ENCODE measurements at places on chromosomes 2 and 18. TPM values are rescaled to one million over a fixed set of nuclear protein-coding genes. Genes with fewer than 3 reads are reported as not detected.

GRCh38 chr2:134258684-134259388, 5.0 kb downstream of the MGAT5 start:
- DNase-seq: no peak

DNA sequence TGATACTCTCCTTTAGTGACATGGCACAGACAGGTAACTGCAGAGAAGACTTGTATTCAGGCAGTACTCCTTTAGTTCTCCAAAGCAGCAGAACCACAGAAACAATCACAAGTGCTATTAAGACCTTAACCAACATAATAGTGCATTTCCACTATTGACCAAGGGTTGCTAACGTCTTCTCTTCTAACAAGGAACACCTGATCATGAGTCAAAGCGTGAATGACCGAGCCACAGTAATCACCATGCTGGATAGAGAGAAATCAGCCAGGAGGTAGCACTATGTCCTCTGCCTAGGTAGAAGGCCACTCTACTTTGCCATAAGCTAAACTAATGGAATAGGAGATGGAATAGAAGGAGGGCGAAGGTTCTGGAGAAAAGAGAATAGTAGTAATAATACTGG, 161.0 kb downstream of the ANKRD44 start:
- DNase-seq: no peak

DNA sequence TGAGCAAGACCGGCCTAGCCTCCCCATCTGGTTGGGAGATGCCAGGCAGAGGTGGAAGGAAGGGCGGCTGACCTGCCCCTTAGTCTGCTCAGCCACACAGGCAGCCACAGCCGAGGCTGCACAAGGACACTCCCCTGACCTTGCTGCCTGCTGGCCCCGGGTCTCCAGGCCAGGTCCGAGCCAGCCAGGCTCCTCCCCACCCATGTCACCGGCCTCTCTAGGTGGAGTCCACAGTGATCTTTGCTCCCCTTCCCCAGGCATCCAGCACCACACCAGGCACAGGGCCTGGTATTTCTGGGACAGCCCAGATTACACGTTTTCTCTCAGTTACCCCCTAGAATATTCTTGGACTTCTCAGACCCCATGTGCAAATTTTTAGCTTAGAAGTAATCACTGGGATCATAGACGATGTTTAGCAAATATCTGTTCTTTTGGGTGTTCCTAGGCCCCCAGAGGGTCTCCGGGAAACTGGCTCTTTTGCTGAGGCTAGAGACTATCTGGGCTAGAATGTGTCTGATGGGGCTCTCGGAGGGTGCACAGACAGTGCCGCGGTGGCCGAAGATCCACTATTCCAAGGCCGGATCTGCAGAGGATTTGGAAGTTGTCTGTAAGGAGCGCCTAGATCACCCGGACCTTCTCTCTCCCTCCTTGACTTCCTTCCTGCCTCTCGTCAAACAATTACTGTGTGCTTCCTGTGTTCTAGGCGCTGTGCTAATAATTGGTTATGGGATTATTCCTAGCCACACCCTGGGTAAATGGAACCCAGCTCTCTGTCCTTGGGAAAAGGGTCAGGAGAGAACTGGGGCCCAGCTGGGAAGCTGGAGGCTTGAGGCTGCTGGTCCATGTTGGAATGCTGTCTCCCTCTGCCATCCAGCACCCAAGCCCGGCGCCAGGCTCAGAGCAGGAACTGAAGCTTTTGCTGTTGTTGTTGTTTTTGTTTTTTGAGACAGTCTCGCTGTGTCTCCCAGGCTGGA, 46.9 kb downstream of the ODC1 start:
- DNase-seq: no peak

GRCh38 chr2:120914839-120915521, 179.3 kb downstream of the GLI2 start:
- no peak for DNase-seq

DNA sequence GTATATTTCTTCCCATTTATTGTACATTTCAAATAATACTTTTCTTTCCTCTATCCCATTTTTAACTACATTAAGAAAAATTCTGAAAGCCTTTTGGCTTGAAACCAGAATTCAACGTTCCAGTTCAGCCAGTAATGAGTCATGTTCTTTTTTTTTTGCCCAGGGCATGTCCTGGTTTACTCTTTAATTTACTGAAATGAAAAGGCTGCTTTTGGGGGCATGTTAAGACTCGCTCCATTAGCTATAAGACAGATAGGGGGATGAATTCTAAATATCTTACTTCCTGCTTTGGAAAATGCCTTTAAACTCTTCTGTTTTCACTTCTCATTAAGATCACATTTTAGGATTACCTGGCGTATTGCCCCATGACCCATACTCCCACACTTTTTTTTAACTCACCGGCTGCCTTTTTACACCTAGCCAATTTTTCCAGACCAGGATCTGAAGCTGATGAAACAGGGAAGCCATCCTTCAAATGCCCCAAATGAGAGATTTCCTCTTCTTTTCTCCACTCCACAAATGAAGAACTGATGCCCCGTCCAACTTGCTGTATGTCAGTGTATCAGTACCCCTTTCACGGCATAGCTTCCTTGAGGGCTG, 585 bp downstream of the ABCA12 start:
- DNase-seq: no peak

GRCh38 chr2:135676031-135676430, 65.6 kb upstream of the UBXN4 start:
- no peak for DNase-seq

The CEP76 gene
- total RNA-seq: 11.2 TPM

- DNase-seq: no peak
Observed at GRCh38 chr2:157444641-157445040, 752 bp upstream of the CYTIP start.

The SPDYA gene
- 2.3 TPM for total RNA-seq

DNA sequence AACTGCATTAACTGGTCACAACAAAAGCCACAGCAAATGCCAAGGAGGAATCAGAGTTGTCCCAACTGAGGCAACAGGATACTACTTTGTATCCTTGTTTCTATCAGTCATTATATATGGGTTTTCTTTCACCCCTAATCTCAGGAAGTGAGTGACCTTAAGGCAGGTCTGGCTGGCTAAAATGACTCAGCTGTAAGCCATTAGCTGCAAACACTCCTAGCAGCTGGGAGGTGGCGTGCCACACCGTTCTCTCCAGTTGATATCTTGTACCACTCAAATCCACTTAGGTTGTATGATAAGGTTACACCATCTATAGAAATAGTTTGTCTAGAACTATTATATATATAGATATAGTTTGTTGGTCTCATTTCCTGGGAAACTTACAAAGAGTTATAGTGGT, 171.1 kb upstream of the MC4R start:
- no peak for DNase-seq

DNA sequence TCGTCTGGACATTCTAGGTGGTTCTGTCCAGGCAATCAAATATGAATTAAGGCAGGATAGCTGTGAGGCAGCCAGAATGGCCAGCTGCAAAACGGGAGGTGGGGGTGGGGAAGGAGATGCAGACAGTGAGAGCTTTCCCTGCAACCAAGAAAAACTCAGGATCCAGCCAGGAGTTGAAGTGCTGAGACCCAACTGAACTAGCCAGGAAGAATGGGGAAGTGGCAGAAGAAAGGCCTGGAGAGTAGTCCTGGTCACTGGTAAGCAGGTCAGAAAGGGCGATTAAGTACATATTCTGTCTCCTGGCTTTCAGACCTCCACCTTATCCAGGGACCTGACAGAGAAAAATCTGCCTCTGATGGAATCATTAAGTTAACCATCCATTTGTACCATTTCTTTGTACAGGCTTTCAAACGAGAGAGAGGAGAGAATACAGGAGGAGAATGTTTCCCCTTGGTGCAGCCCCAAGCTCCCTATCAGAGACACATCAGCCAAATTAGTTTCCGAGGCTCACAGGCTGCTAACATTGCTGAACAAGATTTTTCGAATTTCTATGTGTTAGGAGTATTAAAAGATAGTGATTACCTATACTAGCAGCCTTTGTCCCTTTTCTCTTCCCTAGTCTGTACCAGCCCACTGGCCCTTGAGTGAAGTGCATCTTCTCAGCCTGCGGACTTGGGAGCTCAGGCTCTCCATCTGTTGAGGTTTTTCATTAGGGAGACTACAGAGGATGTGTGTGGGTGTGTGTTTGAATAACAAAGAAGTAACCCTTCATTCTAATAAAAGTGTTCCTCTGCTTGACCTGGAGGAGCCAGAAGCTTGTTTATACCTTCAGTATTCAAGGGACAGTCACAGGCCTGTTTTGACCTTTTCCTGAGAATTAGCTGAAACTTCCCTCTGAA, 12.5 kb upstream of the HOXD1 start:
- DNase-seq: peak; percentile 33

GRCh38 chr2:164694275-164694695, 73.0 kb upstream of the GRB14 start:
- no peak for DNase-seq

DNA sequence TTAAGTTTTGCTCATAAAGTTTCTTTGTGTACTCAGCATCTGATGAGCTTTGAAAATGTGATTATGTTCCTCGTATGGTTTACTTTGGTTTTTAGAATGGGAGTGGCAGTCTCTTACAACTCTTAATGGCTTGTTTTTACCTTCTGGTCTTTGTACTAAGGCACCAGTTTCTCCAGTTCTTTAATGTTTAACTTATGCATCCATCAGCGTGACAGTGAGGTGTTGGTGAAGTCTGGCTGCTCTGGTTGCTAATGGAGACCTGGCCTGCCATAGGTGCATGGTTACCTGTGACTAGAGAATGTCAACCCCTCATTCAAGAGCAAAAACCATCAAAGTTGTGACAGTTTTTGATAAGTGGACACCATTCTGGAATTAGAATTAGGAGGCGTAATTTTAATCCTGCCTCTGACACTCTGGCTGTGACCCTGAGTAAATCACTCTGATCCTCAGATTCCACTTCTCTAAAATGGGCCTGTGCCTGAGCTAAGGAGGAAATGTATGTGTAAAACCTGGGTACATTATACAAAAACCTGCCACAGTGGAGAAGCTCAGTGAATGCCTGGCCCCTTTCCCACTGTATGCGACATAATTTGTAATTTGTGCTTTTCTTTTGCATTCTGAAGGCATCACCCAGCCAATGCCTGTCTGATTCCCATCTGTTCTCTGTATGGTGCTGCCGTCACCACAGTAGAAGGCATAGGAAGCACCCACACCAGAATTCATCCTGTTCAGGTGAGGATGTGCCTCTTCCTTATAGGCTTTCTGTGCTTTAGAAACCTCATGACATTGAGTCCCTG, 11.2 kb downstream of the AOX1 start:
- DNase-seq: no peak

The NHEJ1 gene
- 12.7 TPM for total RNA-seq

- DNase-seq: no peak
Observed at GRCh38 chr2:72325592-72326422, 178.1 kb upstream of the CYP26B1 start.

The MRO gene
- 20.9 TPM for total RNA-seq

- no peak for DNase-seq
Observed at GRCh38 chr18:80241919-80242777, 5.2 kb downstream of the PARD6G start.

DNA sequence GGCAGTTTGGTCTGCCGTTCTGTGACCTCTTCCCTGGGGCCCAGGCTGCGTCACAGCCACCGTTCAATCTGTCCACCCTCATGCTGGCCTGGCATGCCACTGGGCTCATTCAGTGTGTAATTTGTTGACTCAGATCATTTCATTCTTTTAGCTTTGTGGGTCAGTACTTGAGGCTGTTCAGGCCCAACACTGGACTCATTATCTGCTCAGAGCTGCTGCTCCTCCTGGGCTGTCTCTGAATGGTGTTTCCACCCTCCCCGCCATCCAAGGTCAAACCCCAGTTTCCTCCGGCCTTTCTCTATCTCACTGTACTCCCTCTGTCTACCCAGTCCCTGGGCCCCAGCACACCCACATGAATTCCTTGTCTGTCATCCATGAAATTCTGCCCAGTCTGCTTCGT, 152.4 kb upstream of the NCK2 start:
- DNase-seq: no peak

The IL36A gene
- total RNA-seq: not detected

The CFAP65 gene
- total RNA-seq: 4.8 TPM

- DNase-seq: no peak
Observed at GRCh38 chr18:12282442-12283039, 25.5 kb upstream of the TUBB6 start.

DNA sequence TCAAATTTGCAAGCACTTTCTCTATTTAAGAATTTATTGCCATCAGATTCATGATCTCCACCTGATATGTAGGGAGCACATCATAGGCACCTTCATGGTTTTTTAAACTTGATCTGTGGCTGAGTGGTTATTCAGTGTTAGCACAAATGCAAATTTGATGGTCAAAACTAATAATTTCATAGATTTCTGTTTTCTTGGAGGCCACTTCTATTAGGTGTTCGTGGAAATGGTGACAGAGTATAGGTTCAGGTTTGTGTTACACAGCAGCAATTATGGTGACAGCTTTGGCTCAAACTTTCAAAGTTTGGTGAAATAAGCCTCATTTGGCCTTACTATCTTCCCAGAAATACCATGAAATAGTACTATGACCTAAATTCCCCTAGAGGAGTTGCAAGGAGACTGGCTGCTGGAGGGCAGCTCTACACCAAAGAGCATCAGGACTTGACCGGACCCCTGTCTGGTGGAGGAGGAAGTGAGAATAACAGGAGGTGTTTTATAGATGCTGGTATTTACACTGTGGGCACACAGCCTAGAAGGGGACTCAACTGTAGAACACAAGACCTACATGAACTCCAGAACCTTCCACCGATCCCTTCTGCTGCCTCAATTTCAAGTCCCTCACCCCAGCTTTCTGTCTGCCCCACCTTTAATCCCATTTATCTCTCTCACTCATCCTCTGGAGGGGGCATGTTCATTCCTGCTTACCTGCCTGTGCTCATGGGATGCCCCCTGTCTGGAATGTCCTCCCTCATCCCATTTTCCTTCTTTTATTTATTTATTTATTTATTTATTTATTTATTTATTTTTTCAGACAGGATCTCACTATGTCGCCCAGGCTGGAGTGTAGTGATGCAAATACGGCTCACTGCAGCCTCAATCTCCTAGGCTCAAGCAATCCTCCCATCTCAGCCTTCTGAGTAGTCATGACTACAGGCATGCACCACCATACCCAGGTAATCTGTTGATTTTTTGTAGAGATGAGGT, 132.9 kb upstream of the SIX2 start:
- DNase-seq: no peak

The GPR39 gene
- total RNA-seq: 0.79 TPM

GRCh38 chr2:218517434-218518206, 50.5 kb downstream of the USP37 start:
- DNase-seq: no peak

The PLCD4 gene
- total RNA-seq: 8.3 TPM

The RUFY4 gene
- total RNA-seq: 0.10 TPM

- DNase-seq: no peak
Observed at GRCh38 chr2:223526106-223526505, 76.1 kb downstream of the SCG2 start.

DNA sequence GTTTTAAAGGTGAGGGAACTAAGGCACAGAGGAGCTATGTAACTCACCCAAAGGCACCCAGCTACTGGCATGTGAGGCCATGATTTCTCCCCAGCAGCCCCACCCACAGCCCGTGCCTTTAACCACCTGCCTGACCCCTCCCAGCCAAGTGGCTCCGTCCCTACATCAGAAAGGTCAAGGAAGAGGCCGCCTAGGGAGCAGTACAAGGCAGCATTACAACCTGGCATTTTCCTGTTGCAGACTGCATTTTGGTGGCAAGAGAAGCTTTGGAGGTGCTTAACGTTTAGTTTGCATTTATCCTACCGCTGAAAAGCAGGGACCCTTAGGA, 17.5 kb downstream of the STEAP3 start:
- no peak for DNase-seq

The IL1A gene
- 0.55 TPM for total RNA-seq

GRCh38 chr2:171069286-171069956, 91.3 kb downstream of the TLK1 start:
- no peak for DNase-seq

- no peak for DNase-seq
Observed at GRCh38 chr2:241465543-241465942, 42.8 kb downstream of the STK25 start.

- DNase-seq: no peak
Observed at GRCh38 chr2:105338020-105338385, 663 bp downstream of the C2orf49 start.
